ENCODE measurements at places on chromosomes 12 and 14.

- no peak for DNase-seq
These were observed 11.5 kb upstream of the TSPAN11 start for GRCh38 chr12:30914986-30915591.

GRCh38 chr14:49506650-49507049, 79.5 kb downstream of the RPS29 start:
- DNase-seq: no peak

- no peak for DNase-seq
These were observed 357.0 kb downstream of the BCAT1 start for GRCh38 chr12:24591715-24592440.

DNA sequence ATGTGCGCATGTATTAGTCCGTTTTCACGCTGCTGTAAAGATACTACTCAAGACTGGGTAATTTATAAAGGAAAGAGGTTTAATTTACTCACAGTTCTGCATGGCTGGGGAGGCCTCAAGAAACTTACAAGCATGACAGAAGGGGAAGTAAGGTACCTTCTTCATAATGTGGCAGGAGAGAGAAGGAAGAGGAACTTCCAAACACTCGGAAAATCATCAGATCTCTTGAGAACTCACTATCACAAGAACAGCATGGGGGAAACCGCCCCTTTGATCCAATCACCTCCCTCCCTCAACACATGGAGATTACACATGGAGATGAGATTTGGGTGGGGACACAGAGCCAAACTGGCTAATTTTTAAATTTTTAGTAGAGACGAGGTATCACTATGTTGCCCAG, 41.8 kb upstream of the SNX6 start:
- no peak for DNase-seq

DNA sequence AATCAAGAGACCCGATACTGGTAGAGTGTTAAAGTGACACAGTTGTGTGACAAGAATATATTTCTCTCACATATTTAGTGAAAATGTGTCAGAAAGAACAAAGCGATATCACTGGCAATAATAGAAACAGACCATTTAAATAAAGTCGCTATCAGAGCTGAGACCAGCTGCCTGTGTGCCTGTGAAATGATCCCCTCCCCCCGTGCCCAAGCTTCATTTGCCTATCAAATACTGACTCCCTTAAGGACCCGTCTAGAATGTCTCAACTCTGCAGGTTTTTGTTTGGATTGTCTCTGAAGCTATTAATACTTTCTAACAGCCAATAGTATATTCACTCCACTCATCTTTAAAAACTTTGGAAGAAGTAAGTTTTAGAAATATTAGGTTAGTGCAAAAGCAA, 98.9 kb downstream of the EGLN3 start:
- DNase-seq: no peak

DNA sequence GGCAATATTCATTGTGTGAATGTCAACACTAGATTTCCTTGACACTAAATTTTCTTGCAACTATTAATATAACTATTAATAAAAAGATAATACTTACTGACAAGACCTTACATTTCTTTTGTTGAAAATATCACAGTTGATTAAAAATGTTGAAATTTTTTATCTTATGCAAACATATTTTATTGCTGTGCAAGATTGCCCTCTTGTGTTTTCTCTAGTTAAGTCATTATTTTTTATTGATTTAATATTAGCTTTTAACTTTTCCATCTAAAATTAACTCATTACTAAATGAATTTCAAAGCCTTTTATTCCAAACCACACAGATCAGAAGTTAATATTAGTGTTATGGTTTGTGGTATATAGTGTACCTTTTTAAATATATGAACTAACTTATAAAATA, 11.7 kb upstream of the NAA30 start:
- DNase-seq: no peak

GRCh38 chr12:124481772-124482566, 85.4 kb downstream of the NCOR2 start:
- no peak for DNase-seq

GRCh38 chr12:122827258-122827657, 8.0 kb upstream of the HIP1R start:
- no peak for DNase-seq

- peak; percentile 9 for DNase-seq
These were observed 243.0 kb upstream of the PDE3A start for GRCh38 chr12:20125276-20125798.

DNA sequence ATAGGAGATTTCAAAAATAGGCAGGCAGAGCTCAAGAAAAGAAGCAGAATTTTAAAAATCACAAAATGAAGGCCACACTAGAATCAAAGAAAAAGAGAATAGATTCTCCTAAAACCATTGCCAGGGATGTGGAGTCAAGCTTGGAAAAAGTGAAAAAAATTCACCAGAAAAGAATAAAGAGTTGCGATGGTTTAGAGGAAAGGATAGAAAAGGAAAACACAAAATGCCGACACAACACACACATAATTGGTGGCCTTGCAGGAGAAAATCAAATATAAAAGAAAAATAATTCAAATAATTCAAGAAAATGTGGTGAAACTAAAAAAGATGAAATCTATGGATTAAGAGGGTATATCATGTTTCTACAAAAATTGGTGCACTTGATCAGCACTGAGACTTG, 181.6 kb upstream of the C14orf180 start:
- no peak for DNase-seq

DNA sequence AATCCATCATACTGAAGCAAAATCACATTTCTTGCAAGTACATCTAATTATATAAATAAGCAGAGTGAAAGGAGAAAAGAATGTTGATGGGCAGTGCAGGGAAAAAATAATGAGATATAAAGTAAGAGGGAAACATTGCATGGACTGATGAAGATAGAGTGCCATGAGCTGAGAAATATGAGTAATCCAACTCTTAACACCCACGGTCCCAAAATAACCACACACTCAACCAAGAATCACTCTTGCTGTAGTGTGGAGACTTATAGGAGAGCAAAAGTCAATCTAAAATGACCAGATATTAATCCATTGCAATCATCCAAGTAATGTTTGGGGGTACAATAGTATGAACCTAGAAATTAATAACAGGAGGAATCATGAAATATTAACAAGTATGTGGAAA, 40.2 kb downstream of the MYF5 start:
- peak; percentile 76 for DNase-seq
